Vein endothelial cell (primary cell): ENCODE measurements at places on chromosomes 1 and 21. TPM values are rescaled to one million over a fixed set of nuclear protein-coding genes. Genes with fewer than 3 reads are reported as not detected.

Gene SYNC
- 9.8 and 12.3 TPM in 2 replicates for total RNA-seq

Gene VAMP4
- 4.2 and 6.9 TPM in 2 replicates for total RNA-seq

Gene SPATA46
- total RNA-seq: not detected in 2 replicates

Gene NPR1
- 7.2 and 11.7 TPM in 2 replicates for total RNA-seq

Gene PEAR1
- 46.9 and 49.6 TPM in 2 replicates for total RNA-seq

Gene FNDC10
- 2.5 and 2.6 TPM in 2 replicates for total RNA-seq

Gene SYT6
- total RNA-seq: not detected in 2 replicates

Gene NMNAT2
- total RNA-seq: 0.57 and 2.3 TPM in 2 replicates

Gene PAPPA2
- total RNA-seq: 0.29 and 0.65 TPM in 2 replicates

Gene GRIK3
- not detected in 2 replicates for total RNA-seq

Gene PDIK1L
- 5.6 and 7.9 TPM in 2 replicates for total RNA-seq

Gene CHI3L2
- not detected in 2 replicates for total RNA-seq

Gene WNT3A
- total RNA-seq: not detected in 2 replicates

Gene HES3
- not detected in 2 replicates for total RNA-seq

Gene SLC9C2
- not detected in 2 replicates for total RNA-seq
